ENCODE measurements at places on chromosomes 13 and 19.

DNA sequence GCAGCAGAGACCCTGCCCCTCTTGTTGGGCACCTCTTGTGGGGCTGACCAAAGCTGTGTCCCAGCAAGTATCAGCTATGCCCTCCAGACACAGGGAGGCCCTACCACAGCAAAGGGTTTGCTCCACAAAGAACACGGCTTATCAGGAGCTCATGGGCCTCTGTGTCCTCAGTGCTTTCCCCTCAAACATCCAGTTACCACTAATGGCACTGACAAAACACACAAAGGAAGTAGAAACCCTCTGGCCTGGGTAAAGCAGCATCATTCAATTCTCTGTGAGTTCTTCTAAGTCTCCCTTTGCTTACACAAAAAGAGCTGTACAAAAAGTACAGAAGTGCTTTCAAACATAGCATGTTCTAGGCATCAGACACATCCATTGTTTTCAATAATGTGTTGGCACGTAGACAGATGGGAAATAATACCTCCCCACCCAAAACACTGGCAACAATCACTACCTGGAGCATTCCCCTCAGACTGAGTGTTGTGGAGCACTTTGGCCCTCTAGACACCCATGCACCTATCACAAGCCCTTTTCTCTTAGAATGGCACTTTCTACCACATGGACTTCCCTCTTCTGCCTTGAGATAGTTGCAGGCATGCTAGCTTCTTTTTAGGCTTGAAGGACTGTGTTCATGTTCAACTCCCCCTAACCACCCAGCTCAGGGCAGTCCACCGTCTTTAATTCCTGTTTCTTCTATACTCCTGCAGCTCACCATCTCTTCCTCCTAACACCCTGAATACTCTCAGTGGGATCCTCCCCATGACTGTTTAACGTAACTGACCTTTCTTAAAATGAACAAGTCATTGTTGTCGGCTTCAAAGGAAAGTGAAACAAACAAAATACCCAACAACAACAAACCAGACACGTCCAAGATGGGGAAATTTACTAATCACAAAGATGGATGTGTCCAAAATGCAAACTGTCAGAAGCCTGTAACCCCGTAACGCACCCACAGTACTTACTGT, 43.5 kb downstream of the ATP7B start:
- DNase-seq, result no peak

GRCh38 chr13:24741016-24741662, 22.8 kb upstream of the RNF17 start:
- peak; percentile 31 for DNase-seq

DNA sequence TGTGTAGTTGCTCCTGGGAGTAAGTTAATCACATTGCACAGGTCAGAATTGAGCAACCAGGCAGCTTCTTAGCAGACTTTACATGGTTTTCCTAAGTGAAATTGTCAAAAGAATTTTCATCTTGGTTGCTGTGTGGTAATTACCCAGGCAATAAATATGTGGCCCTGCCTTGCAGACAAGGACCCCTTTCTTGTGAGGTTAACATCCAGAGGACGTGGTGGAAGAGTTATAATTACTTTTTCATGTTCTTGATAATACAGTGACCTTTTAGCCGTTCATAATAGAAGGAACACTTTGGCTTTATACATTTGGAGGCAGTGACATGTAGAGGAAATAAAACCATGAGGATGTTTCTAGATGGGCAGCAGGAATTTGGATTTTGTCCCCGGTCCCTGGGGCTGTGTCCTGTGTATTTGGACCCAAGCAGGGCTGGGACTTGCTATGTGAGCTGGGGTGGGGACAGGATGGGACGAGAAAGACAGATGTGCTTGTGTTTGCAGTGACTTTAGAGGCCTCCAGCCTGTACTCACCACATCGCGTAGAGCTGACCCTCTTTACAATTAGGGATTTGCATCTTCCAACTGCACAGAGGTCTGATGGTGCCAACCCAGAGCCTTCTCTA, 156.2 kb downstream of the STK24 start:
- DNase-seq, result no peak

DNA sequence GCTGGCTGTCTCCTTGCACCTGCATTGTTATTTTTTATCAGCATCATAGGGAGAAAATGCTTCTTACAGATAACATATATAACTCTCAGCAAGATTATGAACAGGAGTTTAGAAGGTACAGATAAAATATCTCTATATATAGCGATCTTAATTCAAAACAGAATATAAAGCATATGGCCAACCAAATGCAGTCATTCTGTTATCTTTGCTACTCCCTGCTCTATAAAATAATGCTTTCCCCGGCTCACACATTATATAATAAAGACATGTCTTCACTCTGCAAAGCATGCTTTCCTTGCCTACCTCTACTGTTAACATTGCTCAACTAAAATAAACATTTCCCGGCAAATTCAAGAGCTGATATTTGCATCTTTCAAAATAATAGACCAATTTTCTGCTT, 161.7 kb downstream of the FGF14 start:
- no peak for DNase-seq

GRCh38 chr19:5894704-5895349, 8.8 kb downstream of the NDUFA11 start:
- no peak for DNase-seq

GRCh38 chr13:95204231-95204765, 97.0 kb downstream of the ABCC4 start:
- no peak for DNase-seq

- DNase-seq, result peak; percentile 24
Measured at GRCh38 chr13:42740753-42741152, 40.6 kb upstream of the FAM216B start.

DNA sequence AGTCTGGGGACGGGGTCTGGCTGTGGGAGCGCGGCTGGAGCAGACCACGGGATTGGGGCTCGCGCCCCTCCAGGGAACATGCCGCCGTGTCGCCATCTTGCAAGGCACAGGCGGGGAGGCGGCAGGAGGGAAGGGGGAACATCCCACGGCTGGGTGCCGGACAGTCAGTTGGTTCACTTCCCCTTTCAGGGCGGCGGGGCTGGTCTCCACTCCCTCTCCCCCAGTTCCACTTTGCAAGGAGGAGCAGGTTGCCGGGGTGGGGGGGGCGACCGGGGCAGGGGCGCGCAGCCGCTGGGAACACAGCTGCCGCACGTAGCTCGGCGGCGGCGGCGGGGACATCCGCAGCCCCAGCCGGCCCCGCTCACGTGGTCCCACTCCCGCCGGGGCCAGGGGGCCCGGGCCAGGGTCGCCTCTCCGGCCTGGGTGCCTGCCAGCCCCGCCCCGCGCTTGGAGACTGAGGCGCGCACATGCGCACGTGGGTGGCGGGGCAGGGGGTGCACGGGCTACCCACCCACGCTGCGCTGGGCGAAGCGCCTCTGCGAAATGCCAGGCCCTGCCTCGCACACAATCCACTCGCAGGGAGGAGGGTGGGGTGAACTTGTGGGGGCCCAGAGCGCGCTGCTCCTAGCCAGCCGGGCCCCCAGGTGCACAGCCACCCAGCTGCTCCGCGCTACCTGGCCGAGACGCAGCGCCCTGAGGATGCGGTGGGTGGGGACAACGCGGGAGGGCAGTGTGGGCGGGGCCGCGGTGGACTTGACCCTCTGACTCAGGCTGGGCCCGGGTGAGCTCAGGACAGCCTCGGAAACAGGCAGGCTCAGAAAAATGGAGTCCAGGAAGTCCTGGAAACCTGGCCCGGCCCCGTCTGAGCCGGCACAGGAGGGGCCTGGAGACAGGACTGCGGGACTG, 6.4 kb downstream of the KLF16 start:
- DNase-seq, result peak; percentile 75

GRCh38 chr13:77267362-77267761, 59.5 kb downstream of the MYCBP2 start:
- no peak for DNase-seq

DNA sequence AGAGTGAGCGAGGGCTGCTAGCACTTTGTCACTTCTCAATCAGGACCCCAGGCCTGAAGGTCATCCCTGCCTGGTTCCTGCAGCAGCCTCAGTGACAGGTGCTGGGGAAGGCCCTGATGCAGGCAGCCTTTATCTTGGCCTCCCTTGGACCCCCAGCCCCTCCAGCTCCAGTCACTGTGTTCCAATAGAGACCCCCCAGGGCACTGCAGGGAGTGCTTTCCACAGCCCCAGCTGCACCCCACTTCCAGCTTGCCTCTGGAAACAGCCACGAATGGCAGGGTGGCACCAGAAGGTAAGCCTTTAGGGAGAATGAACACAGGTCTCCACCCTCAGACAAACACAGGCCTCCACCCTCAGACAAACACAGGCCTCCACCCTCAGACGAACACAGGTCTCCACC, 241.6 kb upstream of the SGCG start:
- no peak for DNase-seq

DNA sequence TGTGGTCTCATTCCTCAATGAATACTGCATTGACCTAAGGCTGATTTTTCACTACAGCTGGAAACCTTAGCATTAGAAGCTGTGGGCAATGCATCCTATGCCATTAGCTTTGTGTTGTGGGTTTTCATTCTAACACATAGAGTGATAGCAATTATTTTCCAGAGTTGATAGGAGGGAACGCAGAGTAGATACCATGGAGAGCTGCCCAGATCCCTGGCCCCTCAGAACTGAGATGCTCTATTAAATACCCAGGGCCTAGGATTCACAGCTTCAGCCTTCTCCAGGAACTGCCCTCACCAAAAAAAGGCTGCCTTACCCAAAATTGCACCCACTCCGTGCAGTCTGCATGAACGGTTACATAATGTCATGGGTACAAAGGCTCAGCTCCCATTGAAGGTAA, 444.4 kb downstream of the SUCLA2 start:
- no peak for DNase-seq

- DNase-seq, result no peak
Measured at GRCh38 chr13:49216334-49216733, 3.8 kb upstream of the MLNR start.

DNA sequence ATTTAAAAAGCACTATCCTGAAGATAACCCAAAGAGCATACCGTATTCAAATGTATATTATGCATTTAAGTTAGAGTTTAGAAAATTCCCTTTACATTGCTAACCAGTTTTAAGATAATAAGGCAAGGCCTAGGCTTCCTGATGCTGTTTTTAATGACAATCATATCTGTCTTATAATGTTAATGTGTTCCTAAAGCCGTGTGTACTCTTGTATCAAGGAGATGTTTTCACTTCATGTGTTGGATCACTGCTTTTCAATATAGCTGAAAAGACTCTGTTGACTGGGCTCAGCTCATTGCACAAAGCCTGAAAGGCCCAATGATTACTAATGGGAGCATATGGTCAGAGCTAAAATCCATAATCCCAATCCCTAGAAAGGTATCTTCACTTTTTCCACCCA, 81.6 kb downstream of the DACH1 start:
- DNase-seq, result no peak

DNA sequence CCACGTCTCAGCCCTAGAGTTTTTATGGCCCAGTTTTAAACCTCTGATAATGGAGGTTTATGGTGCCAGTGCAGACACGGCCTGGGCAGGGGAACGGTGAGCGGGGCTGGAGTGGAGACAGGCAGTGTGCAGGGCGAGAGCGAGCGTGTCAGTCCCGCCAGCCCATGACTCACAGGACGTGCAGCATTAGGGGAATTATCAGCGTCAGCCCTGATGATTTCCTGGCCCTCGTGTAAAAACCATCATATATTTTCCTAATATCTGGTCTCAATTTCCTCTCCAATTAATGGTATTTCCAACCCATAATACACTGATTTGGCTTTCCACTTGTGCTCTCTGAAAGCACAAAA, 104.6 kb upstream of the VSTM2B start:
- DNase-seq, result no peak

- DNase-seq, result no peak
Measured at GRCh38 chr19:35429698-35430408, 18.2 kb upstream of the FFAR2 start.

- DNase-seq, result peak; percentile 64
Measured at GRCh38 chr19:1445185-1445931, 4.6 kb upstream of the APC2 start.

- DNase-seq, result no peak
Measured at GRCh38 chr19:3060857-3061181, 1.5 kb downstream of the TLE5 start.

DNA sequence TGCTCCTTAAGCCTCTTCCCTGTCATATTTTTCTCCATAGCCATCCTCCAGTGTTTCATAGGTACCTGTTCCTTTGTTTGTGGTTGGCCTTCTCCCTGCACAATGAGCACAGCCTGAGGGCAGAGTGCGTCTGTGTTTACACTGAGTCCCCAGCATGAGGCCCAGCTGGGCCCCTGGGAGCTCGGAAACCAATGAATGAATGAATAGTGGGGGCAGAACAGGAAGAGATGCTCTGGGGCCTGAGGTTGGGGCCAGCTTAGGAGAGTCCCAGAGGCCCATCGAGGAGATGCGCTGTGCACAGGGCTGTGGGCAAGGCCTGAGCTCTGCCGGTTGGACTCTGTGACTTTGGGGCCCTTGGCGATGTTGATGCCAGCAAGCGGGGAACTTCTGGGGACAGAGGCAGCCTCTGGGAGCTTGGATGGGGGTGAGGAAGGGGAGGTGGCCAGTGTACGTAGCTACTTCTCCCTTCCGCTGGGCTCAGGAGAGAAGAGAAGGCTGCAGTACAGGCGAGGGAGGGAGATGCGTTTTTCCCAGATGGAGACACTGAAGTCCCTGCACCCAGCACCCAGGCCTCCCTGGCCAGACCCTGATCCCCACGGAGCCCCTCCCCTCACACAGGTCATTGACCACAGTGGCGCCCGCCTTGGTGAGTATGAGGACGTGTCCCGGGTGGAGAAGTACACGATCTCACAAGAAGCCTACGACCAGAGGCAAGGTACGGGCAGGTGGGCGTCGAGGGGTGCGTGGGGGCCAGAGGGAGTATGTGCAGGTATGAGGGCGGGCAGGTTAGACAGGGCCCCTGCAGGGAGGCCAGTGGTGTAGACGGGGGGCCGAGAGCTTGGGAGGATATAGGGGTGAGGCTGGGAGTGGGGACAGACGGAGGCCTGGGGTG, 5.1 kb downstream of the TBCB start:
- no peak for DNase-seq

DNA sequence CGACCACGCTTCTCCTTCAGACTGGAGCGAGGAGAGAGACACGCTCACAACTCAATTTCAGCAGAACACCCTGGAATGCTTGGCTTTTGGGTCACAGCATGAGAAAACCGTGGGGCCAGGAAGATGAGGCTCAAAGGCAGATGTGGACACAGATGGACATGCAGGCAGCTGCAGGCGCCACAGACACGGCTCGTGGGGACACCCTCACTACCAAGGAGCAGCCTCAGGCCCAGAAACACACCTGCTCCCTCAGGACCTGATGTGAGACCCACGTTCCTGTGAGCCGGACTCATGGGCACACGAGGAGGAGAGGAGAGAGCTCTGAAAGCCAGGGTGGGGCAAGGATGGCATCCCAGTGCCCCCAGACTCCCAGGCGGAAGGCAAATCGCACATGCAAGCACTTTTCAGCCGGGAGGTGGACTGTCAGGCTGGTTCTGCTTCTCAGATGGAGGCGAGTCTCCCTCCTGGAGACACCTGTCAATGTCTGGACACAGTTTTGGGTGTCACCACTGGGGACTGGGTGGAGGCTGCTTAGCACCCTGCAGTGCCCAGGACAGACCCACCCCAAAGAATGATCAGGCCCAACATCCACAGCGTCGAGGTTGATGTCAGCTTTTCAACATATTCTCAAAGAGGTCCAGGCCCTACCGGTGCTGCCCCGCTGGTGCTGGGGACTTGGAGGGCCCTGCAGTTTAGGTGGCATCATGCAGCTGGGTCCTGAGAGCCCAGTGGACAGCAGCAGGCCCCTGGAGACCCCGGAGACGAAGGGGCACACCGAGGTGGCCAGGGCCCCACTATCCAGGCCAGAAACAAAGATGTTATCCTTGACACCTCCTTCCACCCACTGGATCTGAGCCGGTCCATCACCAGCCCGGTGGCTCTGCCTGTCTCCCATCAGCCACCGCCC, 2.3 kb downstream of the ABHD17A start:
- no peak for DNase-seq

- no peak for DNase-seq
Measured at GRCh38 chr19:51689751-51690453, 3.2 kb upstream of the SPACA6 start.

Measured in hematopoietic multipotent progenitor cell treated with erythropoietin and hydrocortisone succinate and interleukin-3 and kit ligand, for 8 days (in vitro differentiated cells).